Stimulated activated CD8-positive, alpha-beta memory T cell treated with anti-CD3 and anti-CD28 coated beads, Interleukin-4, amount 100 ng/mL, for 48 hours (primary cell): ENCODE measurements at places on chromosomes 5 and 9.
A peak's percentile ranks its signal among the peaks of the same experiment; 100 is the strongest.

GRCh38 chr9:4059437-4059836 lies 240.4 kb downstream of the GLIS3 start:
- no peak for DNase-seq

GRCh38 chr5:2900360-2900759 lies 148.9 kb upstream of the IRX2 start:
- DNase-seq: no peak

- no peak for DNase-seq
Observed at GRCh38 chr9:84832453-84832852, 162.9 kb downstream of the NTRK2 start.

DNA sequence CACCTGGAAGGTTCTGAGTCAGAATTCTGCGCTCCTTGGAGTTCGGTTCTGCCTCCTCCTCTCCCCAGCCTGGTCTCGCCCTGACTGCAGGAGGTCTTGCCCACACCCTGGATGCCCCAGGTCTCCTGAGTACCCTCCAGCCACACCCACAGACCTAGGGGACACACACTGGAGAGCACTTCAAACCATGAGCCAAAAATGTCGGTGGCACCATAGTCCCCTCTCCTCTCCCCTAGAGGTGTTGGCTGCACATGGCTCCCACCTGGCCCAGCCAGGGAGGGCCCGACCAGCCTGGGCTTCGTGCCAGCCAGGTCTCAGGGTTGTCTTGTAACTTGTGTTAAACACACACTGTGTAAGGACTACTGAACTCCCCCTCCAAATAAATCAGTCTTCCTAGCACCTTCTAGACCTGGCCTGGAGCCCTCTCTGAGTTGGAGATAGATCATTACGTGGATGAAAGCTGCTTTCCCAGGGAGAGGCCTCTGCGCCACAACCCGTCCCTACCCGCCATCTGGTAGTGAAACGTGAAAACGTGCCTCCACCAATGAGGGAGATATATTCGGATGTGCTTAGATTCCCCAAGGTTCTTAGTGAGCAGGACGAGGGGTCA lies 49.9 kb upstream of the CTSL start:
- DNase-seq: no peak

GRCh38 chr9:29648601-29649000 lies 2075.3 kb upstream of the C9orf72 start:
- DNase-seq: no peak

- no peak for DNase-seq
Observed at GRCh38 chr5:77064040-77064439, 23.0 kb downstream of the ZBED3 start.

- DNase-seq: no peak
Observed at GRCh38 chr5:98804066-98804465, 30.6 kb downstream of the RGMB start.

GRCh38 chr5:140042393-140042642 lies 781 bp downstream of the NRG2 start:
- DNase-seq: no peak

DNA sequence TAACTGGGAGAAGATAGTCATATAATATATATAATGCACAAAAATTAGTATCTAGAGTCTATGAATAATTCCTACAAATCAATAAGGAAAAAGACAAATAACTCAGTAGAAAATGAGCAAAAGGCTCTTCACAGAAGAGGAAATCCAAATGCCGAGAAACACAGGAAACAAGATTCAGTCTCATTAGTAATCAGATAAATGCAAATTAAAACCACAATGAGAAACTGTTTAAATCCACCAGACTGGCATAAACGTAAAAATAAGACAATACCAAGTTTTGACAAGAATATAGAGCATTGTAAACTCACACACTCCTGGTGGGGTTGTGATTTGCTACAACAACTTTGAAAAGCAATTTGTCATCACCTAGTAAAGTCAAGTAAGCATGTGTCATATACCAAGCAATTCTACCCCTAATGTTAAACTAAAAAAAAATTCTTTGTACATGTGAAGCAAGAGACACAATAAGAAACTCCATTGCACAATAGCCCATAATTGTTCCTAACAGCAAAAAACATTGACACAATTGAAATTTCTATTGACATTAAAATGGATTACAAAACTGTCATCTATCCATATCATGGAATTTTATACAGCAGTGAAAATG lies 21.0 kb upstream of the UBLCP1 start:
- no peak for DNase-seq

- DNase-seq: no peak
Observed at GRCh38 chr5:10130881-10131280, 118.8 kb downstream of the ATPSCKMT start.

DNA sequence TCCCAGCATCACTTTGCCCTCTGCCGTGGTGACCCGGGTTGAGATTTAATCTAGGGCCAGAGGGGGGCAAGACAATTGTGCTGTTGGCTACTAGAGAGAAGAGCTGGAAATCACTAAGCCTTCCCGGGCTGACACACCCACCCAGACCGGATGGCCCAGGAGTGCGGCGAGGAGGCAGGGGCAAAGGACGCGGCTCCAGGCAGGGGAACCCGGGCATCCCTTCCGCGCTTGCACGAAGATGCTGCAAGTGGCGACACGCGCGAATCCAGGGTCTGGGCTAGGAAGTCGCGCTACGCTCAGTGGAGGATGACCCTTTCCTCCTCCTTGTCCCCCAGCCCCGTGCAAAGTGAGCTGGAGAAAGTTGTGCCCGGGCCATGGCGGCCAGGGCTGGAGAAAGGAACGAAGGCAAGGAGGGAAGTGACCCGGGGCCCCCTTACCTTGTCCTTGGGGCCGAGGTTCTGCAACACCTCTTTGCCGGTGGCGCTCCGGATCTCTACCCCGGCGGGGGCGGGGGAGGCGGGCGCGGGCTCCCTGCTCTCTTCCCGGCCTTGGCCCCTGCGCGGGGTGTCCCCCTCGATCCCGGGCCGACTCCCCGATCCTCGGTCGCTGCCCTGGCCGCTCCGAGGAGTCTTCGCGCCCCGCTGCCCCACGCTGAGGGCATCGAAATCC lies 693 bp downstream of the DPYSL3 start:
- DNase-seq: no peak

- no peak for DNase-seq
Observed at GRCh38 chr5:150407096-150407720, 5.5 kb downstream of the CD74 start.

DNA sequence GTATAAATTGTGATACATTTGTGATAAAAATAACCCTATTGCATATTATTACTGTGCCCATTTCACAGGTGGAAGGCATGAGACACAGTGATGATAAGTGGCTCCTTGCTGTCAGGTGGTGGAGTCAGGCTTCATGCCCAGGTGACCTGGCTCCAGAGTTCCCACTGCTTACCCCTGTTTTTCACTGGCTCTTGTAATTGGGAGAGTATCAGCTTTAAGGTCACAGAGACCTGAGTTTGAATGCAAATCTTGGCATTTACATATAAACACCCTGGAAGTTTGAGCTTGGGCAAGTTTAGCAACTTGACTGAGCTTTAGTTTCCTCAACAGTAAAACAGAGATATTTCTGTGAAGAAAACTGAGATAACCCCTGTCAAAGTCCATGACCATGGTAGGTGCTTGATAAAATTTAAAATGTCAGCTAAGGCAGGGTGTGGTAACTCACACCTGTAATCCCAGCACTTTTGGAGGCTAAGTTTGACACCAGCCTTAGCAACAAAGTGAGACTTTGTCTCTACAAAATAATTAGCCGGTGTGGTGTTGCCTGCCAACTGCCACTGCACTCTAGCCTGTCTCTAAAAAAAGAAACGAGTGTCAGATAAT lies 29.2 kb downstream of the MAT2B start:
- DNase-seq: no peak

- no peak for DNase-seq
Observed at GRCh38 chr5:34412736-34413135, 243.4 kb upstream of the RAI14 start.

DNA sequence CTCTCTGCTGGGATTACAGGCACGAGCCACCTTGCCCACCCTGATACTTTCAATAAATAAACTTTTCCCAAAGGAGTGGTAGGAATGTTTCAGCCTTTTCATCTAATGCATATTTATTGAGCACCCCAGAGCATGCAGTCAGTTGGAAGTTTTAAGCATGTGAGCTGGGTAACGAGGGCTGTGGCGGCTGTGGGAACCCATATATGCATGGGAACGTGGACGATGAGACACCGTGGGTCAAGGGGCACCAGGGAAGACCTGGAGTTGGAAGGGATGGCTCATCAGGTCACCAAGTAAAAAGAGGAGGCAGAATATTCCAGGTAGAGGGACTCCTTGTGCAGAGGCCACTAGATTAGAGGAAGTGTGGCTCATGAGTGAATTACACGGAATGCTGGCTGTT lies 64.7 kb downstream of the ANKRD33B start:
- DNase-seq: no peak

DNA sequence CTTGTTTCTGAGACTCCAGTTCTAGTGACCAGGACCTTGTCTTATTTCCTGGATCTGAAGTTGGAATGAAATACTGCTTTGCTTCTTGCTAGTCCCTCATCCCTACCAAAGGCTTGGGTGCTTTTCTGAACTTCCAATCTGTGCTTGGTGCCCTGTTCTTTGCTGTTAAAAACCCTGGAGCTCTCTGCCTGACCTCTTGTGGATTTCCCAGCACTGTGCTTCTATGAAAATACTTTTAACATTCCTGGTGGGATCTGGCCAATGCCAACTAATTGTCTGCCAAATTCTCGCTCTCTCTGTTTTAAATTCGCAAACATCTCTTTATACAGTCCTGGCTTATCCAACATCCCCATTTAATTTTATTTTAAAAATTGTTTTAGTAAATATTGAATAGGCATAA lies 26.7 kb upstream of the CSNK1G3 start:
- no peak for DNase-seq

- peak; percentile 92 for DNase-seq
Observed at GRCh38 chr9:34701769-34702736, 7.9 kb downstream of the CCL21 start.

DNA sequence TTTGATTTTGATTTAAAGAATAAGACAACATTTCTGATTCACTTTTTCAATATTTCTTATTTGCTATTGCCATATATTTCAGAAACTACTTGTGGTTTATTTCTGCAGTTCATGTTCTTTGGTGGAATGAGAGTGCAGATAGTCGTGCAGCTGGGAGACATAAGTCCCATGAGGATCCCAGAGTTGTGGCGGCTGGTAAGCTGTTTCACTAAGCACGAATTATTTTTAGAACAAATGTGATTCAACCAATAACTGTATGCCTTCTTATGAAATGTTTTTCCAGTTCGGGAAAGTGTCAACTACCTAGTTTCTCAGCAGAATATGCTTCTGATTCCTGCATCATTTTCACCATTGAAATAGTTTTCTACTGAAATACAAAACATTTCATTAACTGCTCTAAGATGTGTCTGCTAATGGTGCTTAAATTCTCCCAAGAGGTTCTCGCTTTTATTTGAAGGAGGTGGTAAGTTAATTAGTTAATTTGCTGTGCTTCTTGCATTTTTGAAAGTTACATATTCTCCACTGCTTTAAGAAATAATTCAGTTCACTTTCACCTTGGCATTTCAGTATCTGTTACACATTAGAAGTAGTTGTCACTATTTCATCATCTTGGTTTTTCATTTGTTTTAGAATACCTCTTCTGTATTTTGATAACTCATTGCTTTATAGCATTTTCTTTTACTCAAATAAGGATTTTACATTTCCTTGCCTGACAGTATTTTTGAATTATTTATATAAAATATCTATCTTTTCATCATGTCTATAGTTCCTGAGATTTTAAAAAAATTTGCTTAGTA lies 9.0 kb downstream of the NIPSNAP3B start:
- DNase-seq: no peak

GRCh38 chr9:79170643-79171042 lies 401.1 kb upstream of the TLE4 start:
- no peak for DNase-seq

DNA sequence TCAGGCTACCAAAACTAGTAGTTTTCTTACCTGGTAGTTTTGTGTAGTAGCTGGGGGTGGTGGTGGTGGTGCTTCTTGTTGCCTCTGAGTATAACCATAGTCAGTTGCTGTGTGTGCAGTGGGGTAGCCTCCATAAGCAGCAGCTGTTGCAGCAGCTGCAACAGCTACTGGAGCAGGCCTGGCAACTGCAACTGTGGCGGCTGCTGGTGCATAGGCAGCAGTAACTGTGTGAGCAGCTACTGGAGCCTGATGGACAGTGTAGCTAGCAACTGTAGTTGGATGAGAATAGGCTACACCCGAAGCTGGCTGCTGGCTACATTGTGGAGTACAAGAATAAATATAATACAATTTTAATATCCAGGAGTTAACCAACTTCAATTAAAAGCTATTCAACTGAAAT lies 24.7 kb downstream of the ZFR start:
- DNase-seq: no peak

DNA sequence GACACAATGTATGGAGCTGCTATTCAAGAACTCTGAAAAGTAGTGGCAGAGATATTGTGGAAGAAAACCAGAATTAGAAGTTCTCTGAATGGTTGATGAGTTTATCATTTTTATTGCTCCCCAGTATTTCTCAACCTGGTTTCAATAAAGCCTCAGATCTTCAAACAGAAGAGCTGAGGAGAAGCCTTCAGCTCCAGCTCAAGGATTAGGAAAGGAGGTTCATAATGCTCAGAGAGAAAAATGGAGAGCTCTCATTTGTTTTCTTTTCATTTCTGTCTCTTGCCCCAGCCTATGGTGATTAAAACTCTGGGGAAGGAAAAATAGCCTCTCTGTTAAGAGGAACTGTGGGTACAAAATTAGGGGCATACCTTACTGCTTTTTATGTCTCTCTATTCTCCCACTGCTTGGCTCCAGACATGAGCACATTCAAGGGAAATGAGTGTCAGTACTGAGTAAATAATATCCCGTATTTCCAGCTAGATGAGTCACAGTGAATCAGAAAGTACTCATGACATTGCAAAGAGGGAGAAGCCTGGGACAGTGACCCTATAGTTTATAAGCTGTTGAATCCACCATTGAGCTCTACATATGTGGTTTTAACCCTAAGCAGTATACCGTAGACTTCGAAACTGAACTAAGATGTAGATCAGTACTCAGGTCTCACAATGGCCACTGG lies 138.1 kb downstream of the EMB start:
- DNase-seq: no peak

- DNase-seq: no peak
Observed at GRCh38 chr5:135308245-135308644, 90.8 kb downstream of the MACROH2A1 start.

DNA sequence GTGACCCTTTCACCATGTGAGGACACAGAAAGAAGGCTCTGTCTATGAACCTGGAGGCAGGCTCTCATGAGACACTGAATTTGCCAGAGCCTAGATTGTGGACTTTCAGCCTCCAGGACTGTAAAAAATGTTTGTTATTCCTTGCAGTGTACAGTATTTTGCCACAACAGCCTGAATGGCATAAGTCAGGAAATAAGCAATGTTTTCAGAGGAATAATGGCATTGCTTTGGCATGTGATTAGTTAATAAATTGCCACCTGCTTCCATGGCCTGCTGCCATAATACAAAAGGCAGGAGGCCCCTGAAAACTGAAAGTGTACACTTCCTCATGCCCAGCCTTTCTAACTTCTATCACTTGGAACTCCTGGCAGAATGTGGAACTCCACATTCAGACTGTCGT lies 408.1 kb downstream of the GADD45G start:
- no peak for DNase-seq
